ENCODE measurements at places on chromosomes 12 and 14.
A peak's percentile ranks its signal among the peaks of the same experiment; 100 is the strongest.

GRCh38 chr14:97021001-97021400 is 223.8 kb downstream of the VRK1 start:
- DNase-seq: peak; percentile 25

DNA sequence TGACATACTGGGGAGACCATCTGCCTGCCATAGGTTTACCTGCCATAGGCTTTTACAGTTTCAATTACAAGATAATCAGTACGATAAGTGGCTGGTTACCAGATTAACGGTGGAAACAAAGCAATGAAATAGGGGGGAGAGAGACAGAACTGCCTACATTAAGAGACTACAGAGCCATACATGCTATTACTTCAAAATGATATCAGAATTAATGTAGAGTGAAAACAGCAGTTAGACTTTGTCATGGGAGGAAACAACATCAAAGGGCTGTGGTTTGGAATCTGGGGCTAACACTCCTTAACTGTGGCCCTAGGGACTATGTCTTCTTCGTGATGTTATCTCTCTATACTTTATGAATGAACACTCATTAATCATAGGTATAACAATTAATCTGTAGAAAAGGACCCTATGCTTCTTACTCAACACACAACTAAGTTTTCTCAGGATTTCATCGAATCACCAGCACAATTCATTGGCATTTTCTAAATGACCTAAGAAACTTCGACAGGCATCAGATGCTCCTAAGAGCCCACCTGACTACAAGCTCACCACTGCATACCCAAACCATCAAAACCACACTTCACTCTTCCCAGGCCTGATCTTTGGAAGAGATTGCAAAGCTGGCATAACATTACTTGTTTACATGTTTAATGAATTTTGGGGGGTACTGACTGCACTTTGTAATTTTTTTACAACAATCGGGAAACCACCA is 475.6 kb upstream of the SOX5 start:
- no peak for DNase-seq

GRCh38 chr12:7361265-7361664 is 57.4 kb downstream of the ACSM4 start:
- no peak for DNase-seq

DNA sequence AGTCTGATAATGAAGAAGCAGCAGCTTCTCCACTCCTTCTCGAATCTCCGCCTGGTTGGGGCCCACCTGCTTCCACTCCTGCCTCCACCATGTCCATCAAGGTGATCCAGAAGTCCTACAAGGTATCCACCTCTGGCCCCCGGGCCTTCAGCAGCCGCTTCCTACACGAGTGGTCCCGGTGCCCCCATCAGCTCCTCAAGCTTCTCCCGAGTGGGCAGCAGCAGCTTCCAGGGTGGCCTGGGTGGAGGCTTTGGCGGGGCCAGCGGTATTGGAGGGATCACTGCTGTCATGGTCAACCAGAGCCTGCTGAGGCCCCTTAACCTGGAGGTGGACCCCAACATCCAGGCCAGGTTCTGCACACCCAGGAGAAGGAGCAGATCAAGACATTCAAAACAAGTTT is 381.0 kb upstream of the USP15 start:
- no peak for DNase-seq

DNA sequence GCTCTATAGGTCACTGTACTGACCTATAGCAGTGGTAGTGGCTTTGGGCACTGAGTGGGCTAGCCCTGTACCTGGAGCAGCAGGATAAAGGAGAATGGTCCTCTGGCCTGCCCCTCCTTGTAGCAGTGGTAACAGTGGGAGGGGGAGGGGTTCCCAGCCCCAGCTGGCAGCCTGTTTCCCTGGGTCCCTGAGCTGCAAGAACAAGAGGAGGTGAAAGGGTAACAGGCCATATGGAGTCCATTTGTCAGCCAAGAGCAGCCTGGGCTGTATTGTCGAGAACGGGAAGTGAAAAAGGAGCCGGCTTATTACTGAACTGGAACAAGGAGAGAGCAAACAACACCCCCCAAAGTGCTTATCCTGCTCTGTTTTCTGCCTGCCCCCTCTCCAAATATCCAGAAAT is 73.8 kb upstream of the SRSF5 start:
- no peak for DNase-seq

DNA sequence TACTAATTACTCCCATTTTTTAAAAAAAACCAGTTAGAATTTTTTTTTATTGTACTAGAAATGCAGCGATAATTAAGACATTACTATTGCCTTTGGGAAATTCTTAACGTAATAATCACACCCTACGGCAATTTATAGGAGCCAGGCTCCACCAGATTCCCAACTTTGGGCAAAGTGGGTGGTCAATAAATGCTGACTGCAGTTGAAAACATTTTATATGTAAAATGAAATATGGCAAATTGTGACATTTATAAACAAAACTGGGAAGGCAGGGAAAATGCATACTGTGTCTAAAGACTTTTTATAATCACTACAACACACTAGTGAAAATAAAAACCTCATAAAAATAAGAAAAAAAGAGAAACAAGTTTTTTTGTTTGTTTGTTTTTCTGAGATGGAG is 93.3 kb upstream of the HECTD1 start:
- no peak for DNase-seq

DNA sequence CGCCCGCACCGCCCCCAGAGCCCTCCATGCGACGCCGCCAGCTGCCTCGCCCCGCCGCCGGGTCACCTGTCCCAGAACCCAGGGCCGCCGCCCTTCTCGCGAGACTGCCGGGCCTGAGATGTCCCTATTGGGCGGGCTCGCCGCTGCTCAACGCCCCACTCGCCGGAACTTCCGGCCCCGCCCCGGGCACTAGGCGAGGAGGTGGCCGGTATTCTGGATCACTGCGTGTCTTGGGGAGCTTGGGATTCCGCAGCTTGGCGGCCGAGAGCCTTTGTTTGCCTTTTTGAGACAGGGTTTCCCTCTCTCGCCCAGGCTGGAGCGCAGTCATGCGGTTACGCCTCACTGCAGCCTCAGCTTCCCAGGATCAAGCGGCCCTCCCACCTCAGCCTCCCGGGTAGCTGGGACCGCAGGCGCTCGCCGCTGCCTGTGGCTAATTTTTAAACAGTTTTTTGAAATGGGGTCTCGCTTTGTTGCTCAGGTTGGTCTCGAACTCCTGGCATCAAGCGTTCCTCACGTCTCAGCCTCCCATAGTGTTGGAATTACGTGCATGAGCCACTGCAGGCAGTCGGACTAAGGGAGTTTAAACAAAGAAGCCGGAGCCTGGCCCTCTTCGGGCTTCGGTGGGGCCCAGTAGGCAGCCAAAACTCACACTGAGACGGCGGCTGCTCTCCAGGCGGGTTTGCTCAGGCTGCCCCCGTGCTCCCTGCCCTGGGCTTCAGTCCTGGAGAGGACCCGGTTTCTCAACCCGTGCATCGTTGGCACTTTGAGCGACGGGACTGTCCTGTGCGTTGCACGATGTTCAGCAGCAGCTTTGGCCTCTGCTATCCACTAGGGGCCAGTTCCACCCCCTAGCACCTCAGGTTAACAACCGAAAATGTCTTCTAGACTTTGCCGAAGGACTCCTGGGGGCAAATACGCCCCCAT is at the start of gene SLC15A4:
Gene SLC15A4, minus strand, starts transcription at position 43 of the 924 bp plus-strand sequence. Its CDS starts 15 bp downstream, at position 28.
- peak; percentile 86 for DNase-seq

DNA sequence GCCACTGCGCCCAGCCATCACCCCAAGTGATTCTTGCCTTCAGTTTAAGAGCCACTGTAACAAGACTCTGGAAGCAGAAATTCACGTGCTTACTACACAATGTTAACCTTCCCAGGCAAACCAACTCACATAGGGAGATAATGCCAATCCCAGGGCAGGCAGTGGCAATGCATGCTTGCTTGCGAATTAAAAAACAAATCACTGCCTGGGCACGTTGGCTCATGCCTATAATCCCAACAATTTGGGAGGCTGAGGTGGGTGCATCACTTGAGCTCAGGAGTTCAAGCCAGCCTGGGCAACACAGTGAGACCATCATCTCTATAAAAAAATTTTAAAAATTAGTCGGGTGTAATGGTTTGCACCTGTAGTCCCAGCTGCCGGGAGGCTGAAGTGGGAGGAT is 37.8 kb upstream of the P2RX4 start:
- DNase-seq: no peak

GRCh38 chr12:122845041-122845864 is 10.0 kb downstream of the HIP1R start:
- no peak for DNase-seq

DNA sequence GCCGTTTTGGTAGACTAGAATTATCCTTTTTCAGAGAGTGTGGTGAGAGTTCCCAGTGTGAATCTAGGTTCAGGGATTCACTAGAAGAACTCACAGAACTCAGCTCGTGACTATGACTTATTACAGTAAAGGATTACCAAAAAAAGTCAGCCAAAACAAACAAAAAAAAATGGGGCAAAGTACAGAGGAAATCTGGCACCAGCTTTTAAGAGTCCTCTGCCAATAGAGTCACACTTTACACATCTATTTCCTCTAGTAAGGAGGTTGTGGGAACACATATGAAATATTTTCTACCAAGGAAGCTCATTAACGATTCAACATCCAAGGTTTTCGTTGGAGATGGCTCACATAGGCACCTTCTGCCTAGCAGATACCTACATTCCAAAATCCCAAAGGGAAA is 28.2 kb downstream of the TSPAN19 start:
- no peak for DNase-seq

DNA sequence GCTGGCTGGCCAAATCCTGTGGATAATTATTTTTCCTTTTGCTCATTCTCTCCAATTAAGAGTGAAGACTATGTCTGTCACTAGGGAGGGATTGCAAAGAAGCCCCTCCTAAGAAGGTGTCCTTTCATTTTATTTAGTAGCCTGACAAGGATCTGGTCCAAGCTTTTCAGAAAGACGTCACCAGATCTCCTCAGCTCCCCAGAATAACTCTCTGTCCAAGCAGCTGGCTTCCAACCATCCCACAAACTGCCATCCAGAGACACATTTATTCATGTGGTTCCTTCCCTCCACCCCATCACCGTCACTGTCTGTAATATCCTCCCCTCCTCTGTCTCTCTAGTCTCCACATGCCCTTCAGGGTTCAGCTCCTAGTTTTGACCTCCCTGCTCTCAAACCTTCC is 69.9 kb downstream of the PPM1H start:
- DNase-seq: no peak

- DNase-seq: no peak
Measured at GRCh38 chr12:91978143-91978542, 167.5 kb downstream of the BTG1 start.

GRCh38 chr12:103908246-103908541 is 22.0 kb upstream of the HSP90B1 start:
- DNase-seq: no peak

DNA sequence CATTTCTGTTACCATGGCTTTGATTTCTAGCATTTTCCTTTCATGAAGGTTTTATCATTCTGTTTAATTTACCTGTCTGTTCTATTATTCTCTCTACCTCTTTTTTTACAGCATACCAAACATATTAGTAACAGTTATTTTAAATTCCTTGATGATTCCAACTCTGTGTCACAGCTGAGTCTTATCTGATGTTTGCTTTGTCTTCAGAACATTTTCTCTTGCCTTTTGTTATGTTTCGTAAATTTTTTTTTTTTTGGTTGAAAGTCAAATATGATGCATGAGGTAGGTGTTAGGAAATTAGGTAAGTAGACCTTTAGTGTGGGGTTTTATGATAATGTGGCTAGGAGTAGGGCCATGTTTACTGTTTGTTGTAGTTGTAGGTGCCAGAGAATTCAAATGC is 496.4 kb downstream of the FOXG1 start:
- no peak for DNase-seq

DNA sequence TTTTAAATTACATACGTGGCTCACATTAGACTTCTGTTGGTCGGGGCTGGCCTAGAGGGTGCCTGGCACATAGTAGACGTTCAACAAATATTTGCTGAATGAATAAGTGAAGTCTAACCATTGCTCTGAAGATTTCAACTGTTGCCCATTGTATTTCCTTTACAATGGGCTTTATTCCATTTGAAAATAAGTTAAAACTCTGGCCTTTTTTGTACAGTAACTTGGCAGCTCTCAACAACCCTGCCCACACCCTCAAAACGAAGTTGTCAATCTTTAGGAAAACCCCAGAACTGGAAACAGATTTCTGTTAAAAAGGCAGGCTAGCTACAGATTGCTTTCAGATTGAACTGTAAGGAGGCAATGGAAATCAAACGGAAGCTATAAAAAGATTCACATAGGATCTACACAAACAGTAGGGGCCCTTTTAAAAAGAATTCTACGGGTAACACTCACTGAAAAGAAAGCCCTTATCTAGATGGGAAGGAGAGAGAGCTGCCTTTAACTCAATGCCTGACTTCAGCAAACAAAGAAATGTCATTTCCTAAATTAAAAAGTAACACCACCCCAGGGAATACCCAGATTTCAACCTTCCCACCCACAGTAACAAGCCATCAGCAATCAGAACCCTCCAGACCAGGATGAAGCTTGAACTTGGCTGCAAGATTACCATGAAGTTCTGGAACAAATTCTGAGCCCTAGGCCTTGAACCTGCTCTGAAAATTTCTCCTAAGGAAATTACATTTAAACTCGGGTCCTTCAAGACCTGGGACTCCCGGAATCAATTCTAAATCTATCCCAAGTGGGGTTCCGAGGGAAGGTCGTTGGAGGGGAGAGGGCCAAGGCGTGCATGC is 1.4 kb downstream of the WSB2 start:
- no peak for DNase-seq

GRCh38 chr12:127334365-127334764 is 932.6 kb upstream of the TMEM132C start:
- no peak for DNase-seq

DNA sequence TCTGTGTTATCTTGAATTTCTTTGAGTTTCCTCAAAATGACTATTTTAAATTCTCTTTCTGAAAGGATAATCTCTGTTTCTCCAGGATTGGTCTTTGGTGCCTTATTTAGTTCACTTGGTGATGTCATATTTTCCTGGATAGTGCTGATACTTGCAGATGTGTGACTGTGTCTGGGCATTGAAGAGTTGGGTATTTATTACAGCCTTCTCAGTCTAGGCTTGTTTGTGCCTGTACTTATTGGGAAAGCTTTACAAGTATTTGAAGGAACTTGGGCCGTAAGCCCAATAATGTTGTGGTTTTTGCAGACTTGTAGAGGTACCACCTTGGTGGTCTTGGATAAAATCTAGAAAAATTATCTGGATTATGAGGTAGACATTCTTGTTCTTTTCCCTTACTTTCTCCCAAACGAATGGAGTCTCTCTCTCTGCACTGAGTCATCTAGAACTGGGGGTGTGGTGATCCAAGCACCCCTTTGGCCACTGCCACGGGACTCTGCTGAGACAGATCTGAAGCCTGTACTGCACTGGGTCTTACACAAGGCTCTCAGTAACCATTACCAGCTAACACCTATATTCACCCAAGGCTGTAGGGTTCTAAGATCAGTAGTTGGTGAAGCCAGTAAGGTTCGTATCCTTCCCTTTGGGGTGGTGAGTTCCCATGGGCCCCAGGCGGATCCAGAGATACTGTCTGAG is 703.7 kb upstream of the MGAT4C start:
- DNase-seq: no peak
